H1 (cell line): ENCODE measurements at places on chromosomes 12 and 14. TPM values are rescaled to one million over a fixed set of nuclear protein-coding genes. Genes with fewer than 3 reads are reported as not detected.

DNA sequence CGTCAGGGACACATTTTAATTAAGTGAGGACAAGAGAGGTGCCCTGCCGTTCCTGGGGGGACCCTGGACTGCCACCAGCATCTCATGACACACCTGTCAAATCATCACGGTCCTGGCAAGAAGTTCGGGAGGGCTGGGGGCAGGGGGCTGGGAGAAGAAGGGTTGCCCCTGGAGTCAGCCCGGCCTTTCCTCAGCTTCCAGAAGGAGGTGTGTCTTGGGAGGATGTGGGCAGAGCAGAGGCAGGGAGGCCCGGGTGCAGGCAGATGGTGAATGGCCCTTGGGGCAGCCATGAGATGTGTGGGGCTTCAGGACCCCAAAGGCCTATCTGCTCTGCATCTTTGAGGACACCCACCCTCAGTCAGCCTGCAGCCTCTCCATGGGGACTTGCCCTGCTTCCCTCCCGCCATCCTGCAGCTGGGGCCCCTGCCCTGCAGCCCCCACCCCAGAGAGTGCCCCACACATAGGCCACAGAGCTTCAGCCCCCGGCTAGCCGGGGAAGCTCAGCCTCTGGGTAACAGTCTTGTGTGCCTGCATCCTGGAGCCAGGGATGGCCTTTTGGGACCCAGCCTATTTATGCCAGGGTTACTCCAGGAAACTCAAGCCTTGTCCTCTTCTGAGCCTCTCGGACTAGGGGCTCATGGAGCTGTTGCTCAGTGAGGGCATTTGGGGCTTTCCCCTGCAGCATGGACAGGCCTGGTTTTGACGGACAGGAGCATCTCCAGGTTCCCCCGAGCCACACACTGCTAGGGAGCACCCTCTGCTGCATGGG, 178.5 kb downstream of the KIF26A start:
- no peak for DNase-seq

DNA sequence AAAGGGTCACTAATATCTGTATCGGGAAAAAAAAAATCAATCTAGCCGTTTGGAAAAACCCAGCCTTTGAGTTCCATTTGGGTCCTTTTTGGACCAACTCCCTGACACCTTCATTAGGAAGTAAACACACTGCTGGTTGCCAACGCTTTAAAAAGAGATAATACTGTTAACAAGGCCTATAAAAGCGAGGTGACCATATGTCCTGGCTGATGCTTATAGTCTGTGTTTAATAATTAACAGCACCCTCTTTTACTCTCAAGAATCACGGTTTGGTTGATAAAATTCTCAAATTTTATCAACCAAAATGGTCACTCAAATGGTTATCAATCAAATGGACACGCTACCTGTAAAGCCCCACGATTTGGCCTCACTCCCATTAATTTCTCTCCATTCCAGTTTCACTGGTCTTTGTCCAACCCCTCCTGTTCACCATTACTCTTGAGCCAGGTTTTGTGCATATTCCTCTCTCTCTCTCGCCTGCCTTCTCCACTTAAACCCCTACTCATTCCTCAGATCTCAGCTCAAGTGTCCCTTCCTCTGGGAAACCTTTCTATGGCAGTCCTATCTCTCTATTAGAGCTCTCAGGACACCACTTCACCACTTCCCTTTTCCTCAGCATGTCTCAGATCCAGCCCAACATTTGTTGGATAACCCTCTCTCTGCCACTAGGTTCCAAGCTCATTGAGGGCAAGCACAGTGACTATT, 9.5 kb downstream of the BTG1 start:
- DNase-seq, result no peak

DNA sequence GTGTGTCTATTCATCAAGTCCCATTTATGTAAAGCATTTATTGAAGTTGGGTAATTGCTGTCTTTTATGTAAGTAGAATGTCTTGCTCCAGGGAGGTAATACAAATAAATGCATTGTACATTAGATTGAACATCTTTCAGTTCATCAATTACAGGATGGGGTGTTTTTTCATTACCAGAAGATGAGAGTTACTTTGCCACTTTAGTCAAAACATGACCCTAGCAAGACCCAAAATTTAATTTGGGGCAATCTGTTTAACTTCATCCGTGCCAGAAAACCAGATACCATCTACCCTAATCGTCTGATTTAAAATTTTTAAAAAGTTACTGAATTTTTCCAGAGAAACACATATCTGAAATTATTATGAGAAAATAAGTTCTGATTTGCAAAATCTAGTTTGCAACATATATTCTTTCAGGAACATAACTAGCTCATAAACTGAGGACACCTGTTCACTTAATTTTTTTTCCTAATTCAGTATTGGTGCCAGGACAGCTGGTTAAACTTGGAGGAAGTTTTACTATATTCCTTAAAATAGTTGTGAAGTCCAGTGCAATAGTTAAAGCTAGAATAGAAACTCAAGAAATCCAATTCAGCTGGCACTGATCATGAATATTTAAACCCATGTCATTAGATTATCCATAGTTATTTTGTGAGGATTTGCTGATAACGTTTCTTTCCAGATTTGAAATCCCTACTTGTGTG, 114.5 kb downstream of the SRGAP1 start:
- DNase-seq, result no peak

GRCh38 chr12:58386136-58386535, 444.8 kb downstream of the ATP23 start:
- no peak for DNase-seq

GRCh38 chr12:123995023-123995748, 22.2 kb downstream of the ZNF664 start:
- no peak for DNase-seq

DNA sequence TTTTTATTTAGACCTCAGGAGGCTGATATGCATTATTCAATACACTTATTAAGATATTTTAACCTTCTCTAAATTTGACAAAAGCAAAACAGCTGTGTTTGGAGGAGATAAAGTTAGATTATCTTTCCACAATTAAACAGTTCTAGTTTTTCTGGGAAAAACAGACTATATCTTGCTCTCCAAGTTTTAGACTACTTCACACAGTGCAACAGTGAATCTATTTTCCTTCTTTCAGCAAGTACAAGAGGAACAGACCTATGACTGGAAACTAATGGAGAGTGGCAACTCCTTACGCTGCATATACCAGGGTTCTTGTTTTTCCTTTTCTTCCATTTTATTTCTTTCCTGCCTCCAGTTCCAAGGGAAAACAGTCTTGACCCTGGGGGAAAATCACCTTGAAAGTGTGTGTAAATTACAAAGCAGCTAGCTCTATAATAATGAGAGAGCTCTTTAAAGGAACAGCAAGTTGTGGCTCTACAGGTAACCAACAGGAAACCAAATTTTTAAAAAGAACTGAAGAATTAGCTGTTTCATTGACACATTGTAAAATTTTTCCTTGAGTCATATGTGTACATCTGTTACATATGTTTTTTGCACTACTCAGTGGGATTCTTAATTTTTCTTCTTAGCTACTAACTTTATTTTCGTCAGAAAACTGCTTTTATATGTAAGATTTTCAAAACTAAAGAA, 27.4 kb downstream of the DNM1L start:
- DNase-seq, result no peak

DNA sequence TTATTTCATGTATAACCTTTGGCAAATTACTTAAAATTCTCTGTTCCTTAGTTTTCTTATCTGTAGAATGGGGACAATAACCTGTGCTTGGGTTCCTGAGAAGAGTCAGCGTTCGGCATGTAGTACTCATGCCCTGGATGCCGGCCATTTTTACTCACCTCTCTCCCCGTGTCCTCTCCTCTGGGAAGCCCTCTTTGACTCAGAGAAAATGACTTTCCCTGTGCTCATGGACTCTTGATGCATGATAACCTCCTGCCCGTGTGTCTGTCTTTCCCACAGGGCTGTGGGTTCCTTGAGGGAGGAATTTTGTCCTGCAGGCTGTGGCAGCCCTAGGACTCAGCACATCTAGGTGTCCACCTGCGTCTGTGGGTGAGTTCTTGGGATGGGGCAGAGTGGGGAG, 5.8 kb upstream of the C1RL start:
- DNase-seq, result no peak

DNA sequence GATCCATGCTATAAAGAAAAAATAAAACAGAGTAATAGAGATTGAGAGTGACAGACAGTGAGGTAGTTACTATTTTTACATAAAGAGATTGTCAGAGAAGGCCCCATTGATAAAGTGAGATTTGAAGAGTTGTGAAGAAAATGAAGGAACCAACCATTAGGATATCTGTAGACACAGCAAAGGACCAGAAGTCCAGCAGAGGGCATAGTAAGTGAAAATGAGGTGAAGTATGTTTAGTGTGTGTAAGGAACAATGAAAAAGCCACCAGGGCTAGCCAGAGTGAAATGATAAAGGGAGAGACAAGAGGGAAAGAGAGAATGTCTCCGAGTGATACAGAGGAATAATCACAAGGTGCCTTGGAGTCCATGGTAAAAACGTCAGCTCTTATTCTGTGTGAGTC, 411.0 kb downstream of the NELL2 start:
- no peak for DNase-seq

- no peak for DNase-seq
Observed at GRCh38 chr14:51248016-51248987, 8.3 kb downstream of the TMX1 start.

- DNase-seq, result no peak
Observed at GRCh38 chr12:42135259-42135814, 9.3 kb downstream of the GXYLT1 start.

DNA sequence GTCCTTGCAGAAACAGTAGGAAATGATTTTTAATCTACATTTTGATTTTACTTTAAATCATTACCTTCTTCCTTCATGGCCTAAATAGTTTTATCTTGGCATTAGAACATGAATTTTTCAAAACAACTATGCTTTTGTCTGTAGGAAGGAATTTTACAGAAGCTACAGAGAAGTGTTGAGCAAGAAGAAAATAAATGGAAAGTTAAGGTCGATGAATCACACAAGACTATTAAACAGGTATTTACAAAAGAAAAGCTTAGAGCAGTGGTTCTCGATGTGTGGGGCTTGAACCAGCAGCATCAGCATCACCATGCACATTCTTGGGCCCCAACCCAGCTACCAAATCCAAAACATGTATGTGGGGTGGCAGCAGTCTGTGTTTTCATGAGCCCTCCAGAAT, 91.6 kb downstream of the KTN1 start:
- no peak for DNase-seq

- no peak for DNase-seq
Observed at GRCh38 chr14:81209167-81209836, 11.5 kb downstream of the GTF2A1 start.

DNA sequence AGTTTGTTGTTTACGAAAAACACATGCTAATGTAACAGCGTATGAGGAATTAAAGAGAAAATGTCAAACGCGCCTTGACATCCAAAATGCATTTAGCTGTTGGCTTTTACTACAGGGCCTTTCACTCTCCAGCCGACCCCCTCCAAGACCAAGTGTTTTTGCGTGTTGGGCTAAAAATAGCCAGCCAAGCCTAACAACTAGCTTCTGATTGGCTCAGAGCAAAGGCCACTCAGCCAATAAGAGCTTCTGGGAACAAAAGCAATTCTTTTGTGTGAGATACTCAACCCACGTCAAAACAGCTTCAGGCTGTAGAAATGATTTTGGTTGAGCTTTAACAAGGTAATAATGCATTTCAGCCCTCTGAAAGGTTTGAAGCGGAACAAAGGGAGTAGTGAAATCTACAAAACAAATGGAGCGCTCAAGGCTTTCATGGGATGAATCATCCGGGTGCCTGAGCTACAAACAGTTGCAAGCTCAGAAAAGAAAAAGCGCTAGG, 198.7 kb upstream of the DCN start:
- DNase-seq, result peak; percentile 66

DNA sequence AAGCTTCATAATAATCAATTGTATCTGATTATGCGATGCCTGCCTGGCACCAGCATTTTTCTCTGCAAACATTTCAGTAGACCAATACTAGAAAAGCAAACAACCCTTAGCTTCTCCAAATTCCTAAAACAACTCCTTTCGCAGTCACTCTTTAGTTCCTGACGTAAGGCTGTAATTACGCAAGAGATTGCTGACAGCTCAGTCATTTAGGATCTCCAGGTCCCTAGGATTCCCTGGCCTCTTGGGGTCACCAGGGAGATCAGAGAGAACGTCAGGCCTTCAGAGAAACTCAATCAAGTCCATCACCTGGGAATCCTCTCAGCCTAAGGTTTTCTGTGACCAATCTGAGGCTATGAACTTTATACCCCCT, 390.6 kb downstream of the PAWR start:
- no peak for DNase-seq

DNA sequence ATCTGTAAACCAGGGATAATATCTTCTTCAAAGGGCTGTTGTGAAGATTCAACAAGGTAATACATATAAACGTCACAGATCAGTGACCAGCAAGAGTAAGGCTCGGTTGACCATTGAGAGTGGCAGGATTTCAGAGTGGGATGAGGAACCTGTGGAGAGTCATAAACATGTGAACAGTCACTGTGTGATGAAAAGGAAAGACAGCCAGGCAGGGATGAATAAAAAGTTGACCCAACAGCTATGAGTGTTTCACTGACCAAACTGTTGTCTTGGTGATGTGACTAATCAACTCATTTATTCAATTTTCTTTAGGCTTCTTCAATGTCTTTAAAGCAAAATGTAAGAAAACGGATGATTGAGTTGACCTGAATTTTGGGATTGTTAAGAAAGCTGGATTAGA, 8.6 kb upstream of the FRMD6 start:
- DNase-seq, result no peak

- no peak for DNase-seq
Observed at GRCh38 chr12:127670796-127671195, 596.2 kb upstream of the TMEM132C start.

DNA sequence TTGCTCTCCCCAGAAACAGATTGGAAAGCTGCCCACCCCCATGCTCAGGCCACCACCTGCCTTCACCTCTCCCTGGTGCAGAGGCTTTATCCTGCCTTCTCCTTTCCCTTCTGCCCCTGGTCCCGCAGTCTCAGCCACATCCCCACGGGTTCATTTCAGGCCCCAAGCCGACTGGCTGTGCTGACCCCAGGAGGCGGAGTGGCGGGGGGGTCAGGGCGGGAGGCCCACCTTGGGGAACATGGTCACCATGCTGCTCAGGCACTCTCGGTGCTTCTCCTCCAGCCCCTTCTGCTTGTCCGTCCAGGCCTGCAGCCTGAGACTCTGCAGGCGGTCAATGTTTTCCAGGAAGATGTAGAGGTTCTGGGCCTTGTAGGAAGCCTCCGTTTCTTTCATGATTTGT, 6.9 kb downstream of the FAM186B start:
- DNase-seq, result no peak

GRCh38 chr12:70982991-70983390, 62.5 kb upstream of the PTPRR start:
- DNase-seq, result no peak

- DNase-seq, result no peak
Observed at GRCh38 chr14:26499546-26499945, 98.3 kb downstream of the NOVA1 start.

ZNF891 gene
- total RNA-seq, result 3.1 TPM in 2 replicates

GPR135 gene
- total RNA-seq, result 0.73 and 1.1 TPM in 2 replicates

TEX52 gene
- not detected in 2 replicates for total RNA-seq

SYCP3 gene
- 0.07 TPM in 1 of 2 replicates, not detected in the other for total RNA-seq

TAS2R42 gene
- total RNA-seq, result not detected in 2 replicates

C14orf132 gene
- 32.0 and 32.5 TPM in 2 replicates for total RNA-seq

KLRC1 gene
- not detected in 2 replicates for total RNA-seq

SYNDIG1L gene
- 3.0 and 3.5 TPM in 2 replicates for total RNA-seq
